HL-60 (cell line): ENCODE measurements at places on chromosomes 4 and X.

DNA sequence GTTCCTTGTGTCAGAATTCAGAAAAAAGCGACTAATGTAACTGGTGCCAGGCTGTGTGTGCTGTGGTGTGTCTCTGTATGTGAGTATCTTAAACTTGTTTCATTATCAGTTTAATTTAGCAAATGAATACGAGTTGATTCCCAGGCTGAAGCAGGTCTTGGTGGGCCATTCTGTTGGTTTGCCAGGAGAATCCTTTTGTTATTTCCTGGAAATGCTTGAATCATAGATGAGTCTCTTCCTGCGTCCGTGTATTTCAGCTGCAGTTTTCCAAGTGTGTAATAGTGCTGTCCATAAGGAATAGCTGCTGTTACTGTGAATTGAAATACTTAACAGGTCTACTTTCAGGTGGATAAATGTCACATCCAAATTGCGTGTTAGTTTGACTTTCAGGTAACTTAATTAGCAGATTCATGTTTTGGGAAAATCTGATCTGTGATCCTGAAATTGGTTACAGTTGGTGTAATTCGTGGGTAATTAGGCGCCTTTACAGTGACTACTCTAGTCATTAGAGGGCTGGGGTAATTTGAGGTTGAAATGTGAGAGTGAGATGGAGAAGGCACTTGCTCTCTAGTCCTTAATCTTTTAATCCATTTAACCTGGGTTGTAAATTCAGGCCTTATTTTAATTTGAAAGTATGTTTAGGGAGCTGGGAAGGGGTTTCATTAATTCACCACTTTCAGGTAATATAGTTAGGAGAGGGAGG is 23.8 kb downstream of the TMEM131L start:
- DNase-seq: no peak

- DNase-seq: no peak
These were observed 1.3 kb upstream of the ATP10D start for GRCh38 chr4:47483745-47484144.

- DNase-seq: no peak
These were observed 249.5 kb downstream of the PTTG2 start for GRCh38 chr4:38209654-38210053.

- DNase-seq: no peak
These were observed 677.2 kb upstream of the INTU start for GRCh38 chr4:126955292-126956183.
